ENCODE measurements at places on chromosomes 16 and 17.

DNA sequence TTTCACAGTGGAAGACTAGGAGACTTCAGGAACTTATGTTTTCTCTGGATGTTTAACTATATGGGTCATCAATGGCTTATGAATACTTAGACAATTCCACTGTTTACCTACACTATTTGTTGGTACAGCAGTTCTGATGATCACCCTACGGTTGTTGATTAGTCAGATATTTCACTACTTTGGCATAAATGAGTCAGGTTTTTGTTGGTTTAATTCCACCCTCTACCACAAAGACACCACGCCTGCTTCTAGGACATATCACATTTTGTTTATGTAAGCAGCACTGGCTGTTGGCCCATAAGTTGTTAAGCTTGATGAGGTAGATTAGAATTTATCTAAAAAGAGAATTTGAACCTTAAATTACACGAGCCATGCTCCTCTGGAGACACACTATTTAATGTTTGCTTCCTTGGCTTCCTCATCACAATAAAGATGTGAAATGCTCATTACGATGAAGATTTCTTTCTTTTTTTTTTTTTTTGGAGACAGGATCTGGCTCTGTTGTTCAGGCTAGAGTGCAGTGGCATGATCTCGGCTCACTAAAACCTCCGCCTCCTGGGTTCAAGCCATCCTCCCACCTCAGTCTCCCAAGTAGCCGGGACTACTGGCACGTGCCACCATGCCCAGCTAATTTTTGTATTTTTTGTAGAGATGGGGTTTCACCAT, 4.3 kb downstream of the GDE1 start:
- DNase-seq, result no peak

DNA sequence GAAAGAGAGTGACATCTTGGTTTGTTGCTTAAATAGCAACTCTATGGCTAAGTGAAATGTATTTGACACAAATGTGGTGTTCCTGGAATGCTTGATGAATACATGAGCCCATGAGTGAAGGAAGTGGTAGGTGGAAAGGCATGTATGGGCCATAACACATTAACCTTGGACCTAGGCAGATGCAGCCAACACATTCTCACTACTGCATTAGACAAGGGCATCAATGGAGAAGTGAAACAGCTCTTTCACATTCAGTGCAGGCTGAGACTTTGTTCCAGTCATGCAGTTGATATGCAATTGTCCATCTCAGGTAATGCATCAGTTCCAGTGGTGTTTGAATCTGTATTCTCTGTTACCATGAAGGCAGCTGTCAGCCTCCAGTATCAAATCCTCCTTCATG, 133.6 kb downstream of the HS3ST3B1 start:
- no peak for DNase-seq

- DNase-seq, result no peak
Measured at GRCh38 chr17:82238472-82239201, 9.8 kb downstream of the SLC16A3 start.

- no peak for DNase-seq
Measured at GRCh38 chr17:44959821-44960531, 8.1 kb downstream of the C1QL1 start.

Measured in AG04450 (cell line).